KG1 (cell line): ENCODE measurements at places on chromosomes 6 and 20.

GRCh38 chr20:57682184-57683101, 27.4 kb downstream of the PMEPA1 start:
- no peak for DNase-seq

DNA sequence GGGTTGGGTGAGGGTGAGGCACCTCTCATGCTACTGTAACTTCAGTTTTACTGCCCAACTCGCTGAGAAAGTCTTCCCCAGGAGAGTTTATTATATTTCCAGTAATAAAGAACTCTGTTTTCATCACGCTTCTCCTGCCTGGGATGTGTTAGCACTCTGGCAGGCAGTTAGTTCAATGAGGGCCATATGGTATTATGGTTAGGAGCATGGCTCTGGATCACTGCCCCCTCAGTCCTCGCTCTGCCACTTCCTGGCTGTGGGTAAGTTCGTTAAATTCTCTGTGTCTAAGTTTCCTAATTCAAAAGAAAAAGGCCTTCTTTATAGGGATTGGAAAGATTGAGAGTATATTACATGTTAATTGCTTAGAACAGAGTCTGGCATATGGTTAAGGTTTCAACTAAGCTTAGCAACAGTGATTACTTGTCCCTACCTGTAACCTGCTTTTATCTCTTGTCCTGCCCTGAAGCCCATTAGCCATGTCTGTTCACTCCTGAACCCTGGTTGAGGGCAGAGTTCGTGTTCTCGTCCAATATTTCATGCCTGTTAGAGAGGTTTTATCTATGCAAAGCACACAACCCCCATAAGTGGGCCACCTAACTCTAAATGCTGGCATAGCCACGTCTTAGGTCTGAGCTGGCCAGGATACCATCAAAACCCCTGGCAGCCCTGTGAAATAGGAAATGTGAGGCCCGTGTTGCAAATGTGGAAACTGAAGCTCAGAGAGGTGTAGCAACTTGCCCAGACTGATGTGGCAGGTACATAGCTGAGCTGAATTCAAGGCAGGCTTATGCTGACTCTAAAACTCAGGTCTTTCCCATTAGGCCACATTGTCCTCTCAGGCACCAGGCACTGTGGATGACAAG, 342.5 kb upstream of the JARID2 start:
- peak; percentile 47 for DNase-seq

DNA sequence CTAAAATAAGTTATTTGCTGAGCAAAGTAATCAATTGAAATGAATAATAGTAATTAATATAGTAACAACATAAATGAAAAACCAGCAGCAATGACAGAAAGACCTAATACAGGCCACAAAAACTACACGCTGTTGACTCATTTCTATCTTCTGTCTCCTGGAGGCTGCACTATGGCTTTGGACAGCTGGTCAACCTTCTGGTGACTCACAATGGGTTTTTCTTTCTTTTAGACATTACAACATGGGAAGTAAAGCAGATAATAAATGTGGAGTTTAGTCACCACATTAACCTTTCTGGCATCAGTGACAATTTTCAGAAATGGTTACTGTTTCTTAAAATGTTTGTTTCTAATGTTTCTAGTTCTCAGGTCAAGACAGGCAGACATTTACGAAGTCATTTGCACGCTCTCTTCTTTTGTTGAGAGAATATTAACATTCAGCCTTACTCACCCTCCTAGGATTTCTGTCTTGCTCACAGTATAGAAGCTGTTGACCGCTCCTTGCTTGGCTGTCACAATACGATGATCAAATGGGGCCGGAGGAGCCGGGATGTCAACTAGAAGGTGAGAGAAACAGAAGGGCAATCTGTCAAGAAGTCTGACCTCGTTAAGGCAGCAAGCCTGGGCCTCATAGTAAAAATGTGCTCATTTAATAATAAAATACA, 62.2 kb downstream of the MYLK4 start:
- DNase-seq, result no peak

GRCh38 chr6:170293341-170294231, 2.7 kb upstream of the DLL1 start:
- DNase-seq, result no peak

DNA sequence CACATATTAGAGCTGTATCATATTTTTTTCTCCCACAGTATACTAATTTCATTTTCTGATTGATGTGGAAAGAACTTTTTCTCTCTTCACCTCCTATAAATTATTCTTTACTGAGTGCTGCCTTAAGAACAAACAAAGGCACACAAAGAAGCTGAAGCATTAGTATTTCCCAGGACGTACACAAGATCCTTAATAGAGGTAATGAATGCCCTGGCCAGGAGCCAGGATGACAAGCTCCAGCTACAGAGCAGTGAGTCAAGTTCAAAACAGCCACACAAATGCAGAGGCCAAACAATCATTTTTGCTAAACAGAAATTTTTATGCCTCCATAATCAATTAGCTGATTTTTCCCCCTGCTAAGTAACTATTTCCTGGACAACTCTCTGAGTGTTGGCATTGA, 639.6 kb downstream of the EPHA7 start:
- DNase-seq, result no peak

DNA sequence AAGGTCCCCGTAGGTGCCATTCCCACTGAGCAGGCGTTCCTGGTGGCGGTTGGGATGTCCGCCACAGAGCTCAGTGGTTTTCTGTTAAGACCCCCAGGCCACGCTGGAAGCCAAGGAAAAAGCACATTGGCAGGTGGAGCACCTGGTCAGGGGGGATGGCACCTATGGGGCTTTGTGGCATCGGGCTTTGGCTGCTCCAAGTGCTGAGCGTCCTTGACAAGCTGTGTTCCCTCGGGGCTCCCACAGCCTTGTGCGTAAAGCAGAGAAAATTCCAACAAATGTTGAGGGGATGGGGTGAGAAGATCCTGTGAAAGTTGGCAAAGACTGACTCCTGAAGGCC, 135.4 kb downstream of the JPH2 start:
- DNase-seq, result no peak

DNA sequence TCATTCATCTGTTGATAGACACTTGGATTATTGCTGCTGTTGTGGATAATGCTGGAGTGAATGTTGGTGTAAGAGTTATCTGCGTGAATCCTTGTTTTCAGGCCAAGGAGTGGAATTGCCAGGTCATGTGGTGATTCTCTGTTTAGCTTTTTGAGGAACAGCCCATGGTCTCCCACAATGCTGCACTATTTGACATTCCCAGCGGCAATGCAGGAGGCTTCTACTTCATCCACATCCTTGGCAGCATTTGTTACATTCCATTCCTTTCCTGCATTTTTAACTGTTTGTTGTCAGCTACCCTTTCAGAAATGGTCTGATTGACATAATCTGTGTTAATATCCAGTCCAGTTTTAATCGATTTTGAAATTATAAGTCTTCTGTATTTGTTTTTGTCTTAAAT, 51.7 kb upstream of the CLDN20 start:
- no peak for DNase-seq

GRCh38 chr6:4134841-4135664, at the start of gene ECI2:
Gene ECI2, minus strand, starts transcription at chr6:4135575. Its CDS starts 15 bp downstream, at chr6:4135560.
- peak; percentile 50 for DNase-seq

DNA sequence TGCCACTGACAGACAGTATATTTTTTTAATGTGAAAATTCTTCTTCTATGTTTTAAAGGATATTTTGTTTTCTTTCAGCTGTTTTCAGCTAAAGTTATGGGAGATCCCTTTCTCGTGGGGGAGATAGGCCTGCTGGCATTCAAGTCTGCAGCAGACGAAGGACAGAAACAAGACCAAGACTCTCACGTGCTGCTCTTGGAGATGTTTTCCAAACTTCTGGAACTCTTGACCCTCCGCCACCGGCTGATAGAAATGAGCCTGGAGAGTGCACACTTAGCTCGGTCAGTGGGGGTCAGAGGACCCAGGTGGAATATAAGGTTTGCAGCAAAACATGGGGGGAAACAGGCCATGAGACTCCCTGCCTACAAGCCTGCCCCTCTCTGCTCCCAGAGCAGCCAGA, 120.5 kb downstream of the CD164 start:
- no peak for DNase-seq

GRCh38 chr6:139367810-139368351, 6.6 kb downstream of the CITED2 start:
- no peak for DNase-seq

GRCh38 chr20:4089756-4090487, 74.6 kb upstream of the RNF24 start:
- no peak for DNase-seq

DNA sequence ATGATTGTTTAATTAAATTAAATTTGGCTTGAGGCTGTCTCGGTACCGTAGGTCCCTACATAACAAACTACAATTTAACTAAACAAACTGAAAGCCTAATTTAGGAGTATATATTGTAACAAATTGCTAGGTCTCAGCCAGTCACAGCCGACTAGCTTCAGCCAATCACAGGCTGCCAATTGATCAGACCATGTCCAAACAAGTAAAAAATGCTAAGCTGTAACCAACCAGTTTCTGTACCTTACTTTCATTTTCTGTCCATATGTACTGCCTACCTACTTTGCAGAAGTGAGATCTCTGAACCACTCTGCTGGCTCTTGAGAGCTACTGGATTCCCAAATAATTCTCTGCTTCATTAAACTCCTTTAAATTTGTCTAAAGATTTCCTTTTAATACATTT, 648.0 kb upstream of the GJE1 start:
- peak; percentile 15 for DNase-seq

DNA sequence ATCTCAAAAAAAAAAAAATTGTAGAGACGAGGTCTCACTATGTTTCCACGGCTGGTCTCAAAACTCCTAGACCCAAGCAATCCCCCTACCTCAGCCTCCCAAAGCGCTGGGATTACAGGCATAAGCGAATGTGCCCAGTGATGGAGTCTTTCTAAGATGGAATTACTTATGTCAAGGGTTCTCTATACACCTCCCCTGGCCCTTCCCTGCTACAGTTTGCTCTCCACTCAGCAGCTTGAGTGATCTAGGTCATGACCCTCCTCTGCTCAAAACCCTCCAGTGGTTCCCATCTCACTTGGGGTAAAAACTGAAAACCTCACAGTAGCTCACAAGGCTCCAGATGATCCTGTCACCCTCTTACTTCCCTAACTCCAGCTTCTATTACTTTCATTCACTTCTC, 1.8 kb upstream of the DNPH1 start:
- no peak for DNase-seq

- no peak for DNase-seq
Observed at GRCh38 chr6:134875367-134875766, 74.5 kb downstream of the ALDH8A1 start.

GRCh38 chr20:1926237-1926636, 31.0 kb downstream of the SIRPA start:
- DNase-seq, result no peak

- no peak for DNase-seq
Observed at GRCh38 chr6:30795549-30796293, 51.4 kb upstream of the IER3 start.

DNA sequence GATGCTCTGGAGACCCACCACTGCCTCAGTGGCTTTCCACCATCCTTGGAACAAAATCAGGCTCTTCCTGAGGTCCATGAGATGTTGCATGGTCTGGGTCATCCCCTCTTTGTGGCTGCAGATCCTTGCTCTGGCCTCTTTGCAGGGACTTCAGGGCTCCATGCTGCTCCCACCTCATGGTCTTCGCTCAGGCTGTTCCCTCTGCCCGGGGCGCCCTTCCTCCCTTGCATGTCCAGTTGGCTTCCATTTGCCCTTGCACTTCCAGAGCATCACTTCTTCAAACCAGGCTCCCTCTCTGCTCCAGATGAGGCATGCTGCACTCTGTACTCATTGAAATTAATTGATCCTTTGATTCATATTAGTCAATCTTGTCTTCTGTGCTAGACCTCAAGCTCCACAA, 4.4 kb upstream of the PHACTR3 start:
- DNase-seq, result no peak

DNA sequence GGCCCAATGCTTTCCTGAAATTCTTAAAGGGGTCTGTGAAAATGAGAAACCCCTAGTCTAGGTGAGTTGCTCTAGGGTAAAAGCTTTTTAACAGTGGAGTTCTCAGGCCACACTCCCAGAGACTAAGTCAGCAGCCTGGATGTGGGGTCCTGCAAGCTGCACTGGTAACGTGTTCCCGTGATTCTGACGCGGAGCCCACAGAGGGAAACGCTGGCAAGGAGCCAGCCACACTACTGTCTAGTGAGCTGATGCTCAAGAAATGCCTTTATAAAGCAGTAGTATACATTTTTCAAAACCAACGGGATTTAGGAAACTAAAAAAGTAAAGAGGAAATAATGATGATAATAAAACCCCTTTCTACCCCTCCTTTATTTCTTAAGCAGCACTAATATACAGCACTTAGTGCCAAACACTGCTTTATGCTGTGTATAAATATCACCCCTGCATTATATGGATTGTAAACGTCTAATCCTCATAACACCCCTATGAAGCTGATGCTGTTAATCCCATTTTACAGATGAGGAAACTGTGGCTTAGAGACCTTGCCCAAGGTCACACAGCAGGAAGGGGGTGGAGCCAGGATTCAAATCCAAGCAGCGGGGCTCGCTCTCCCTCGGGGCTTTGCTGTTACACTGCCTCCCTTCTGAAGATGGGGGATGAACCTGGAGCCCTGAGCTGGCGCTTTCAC, 25.0 kb downstream of the KCNK15 start:
- no peak for DNase-seq

- no peak for DNase-seq
Observed at GRCh38 chr6:23016696-23017095, 447.3 kb downstream of the HDGFL1 start.

DNA sequence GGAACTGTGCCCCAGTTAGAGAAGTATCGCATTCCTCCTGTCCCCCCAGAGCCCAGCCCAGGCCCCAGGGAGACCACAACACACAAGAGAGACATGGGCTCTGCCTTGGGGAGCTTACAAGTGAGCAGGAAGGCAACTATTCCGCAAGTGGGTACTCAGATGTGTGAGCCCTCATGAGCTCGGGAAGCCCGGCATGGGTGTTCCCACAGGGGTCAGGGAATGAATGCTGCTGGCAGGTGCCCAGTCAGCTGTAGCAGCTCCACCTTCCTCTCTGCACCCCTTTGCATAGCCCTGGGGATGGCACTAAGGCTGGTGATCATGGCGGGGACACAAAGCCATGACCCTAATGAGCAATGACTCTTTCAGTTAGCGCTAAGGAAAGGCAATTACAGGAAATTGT, 194.1 kb downstream of the SYNDIG1 start:
- no peak for DNase-seq

DNA sequence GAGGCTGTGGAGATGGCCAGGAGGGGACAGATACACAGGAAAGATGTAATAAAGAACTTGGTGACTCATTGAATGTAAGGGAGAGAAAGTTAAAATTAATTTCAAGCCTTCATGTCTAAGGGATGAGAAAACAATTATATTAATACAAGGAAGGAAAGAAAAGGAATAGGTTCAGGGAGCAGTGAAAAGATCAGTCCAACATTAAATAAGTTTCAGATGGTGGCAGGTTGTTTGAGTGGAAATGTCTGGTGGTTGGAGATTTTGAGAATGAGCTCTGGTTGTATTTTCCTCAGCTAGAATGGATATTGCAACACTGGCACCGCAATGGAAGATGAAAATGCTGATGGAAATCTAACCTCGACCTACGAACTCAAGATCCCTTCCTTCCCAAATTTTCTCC, 304.3 kb downstream of the COL12A1 start:
- DNase-seq, result no peak

DNA sequence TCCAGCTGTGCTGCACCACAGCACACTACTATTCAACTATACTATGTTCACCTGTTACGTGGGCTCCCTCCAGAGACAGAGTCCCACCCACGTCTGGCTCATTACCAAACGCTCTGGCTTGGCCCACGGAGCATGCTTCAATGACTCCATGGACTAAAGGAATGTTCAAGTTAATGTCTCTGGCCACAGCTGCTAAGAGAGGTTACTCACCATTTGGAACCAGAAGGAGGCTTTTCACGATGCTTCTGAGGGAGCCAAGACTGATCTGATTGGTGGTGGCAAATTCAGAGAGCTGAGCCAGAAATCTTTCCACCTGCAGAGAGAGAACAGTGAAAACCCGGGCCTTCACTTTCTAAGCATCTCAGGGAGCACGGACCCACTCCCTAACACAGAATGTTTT, 15.6 kb downstream of the COMMD7 start:
- no peak for DNase-seq
